ENCODE measurements at places on chromosomes 3 and 15. TPM values are rescaled to one million over a fixed set of nuclear protein-coding genes. Genes with fewer than 3 reads are reported as not detected.

The CP gene
- total RNA-seq: 0.54 TPM

The TTLL13 gene
- not detected for total RNA-seq

The UBE2E2 gene
- 25.2 TPM for total RNA-seq

The PTX3 gene
- total RNA-seq: 213 TPM

The ITIH4 gene
- total RNA-seq: 0.43 TPM

The FILIP1L gene
- 24.9 TPM for total RNA-seq

The SPINT1 gene
- total RNA-seq: 0.34 TPM

The HEG1 gene
- 20.5 TPM for total RNA-seq

The WDR93 gene
- not detected for total RNA-seq

The DUOXA2 gene
- not detected for total RNA-seq

The TGM5 gene
- total RNA-seq: not detected

The FOXL2NB gene
- total RNA-seq: under 0.01 TPM

The ATP13A4 gene
- total RNA-seq: 0.09 TPM
